Karpas-422 (cell line): ENCODE measurements at places on chromosomes 3 and 15. TPM values are rescaled to one million over a fixed set of nuclear protein-coding genes. Genes with fewer than 3 reads are reported as not detected.

CYP11A1 gene
- total RNA-seq, result not detected in 2 replicates

ERICH6 gene
- 0.22 TPM in 1 of 2 replicates, not detected in the other for total RNA-seq

DNA sequence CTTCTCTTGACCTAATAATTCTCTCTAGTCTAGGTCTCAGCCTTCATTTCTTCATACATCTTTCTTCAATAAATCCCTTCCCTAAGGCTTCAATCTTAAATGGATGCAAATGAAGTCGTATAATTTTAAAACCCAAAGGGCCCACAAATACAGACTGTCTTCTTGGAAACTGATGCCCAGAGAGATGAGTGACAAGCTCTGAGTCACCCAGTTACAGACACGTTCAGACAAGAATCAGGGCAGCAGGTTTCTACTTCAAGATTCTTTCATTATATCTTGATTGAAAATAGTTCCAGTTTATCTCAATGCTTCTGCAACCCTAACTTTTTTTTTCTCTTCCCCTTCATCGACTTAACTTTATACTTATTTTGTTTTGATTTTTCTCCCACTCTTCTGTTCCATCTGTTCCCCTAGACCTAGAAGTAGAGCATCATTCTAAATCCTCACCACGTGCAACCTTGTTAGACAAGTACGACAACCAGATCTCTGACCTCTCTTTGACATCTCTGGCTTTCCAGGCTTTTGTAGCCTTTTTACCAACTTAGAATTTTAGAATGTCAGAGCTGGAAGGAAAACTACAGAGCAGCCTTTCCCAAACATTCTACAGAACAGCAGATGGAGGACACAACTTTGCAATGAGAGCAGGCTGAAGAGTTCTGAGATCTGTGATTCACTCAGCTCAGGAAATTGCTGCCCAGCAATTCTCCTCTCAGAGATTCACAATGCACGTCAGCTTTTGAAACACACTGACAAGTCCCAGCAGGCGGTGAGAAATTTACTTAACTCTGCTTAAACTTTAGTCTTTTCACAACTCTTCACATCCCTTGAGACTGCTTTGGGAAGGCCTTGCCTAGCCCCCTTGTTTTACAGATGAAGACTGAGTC lies 25.3 kb downstream of the NCEH1 start:
- DNase-seq, result no peak

TMEM44 gene
- total RNA-seq, result 10.9 and 36.9 TPM in 2 replicates

- DNase-seq, result no peak
These were observed 155.6 kb downstream of the TIGIT start for GRCh38 chr3:114449271-114450007.

GRCh38 chr3:39515681-39516441 lies 48.4 kb downstream of the MOBP start:
- DNase-seq, result no peak

DNA sequence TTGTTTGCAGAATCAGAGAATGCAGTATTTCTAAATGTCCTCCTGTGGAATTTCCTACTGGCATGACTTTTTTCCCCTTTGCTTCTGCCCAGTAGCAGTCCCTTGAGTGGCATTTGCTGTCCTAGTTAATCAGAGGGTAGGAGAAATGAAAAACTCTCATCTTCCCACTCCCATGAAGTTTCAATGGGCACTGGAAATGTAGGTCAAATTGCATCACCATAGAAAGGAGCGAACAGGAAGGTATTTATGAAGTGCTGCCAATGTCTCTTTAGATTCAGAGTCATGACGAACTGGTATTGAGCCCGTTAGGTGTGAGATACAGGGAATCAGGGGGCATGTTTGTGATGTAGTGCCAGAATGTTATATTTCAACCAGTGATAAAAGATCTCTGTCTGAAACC lies 23.2 kb downstream of the ATXN7 start:
- DNase-seq, result no peak

DNA sequence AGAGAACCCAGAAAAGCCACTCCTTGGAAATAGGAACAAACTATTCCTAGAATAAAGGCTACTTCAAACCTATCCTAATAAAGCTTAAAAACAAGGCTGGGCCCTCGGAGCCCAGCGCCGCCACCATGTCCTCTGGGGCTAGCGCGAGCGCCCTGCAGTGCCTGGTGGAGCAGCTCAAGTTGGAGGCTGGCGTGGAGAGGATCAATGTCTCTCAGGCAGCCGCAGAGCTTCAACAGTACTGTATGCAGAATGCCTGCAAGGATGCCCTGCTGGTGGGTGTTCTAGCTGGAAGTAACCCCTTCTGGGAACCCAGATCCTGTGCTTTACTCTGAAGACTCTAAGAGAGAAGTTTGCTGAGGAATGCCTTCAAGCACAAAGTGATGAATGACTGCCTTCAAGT lies 63.2 kb downstream of the ADAM10 start:
- no peak for DNase-seq

DNA sequence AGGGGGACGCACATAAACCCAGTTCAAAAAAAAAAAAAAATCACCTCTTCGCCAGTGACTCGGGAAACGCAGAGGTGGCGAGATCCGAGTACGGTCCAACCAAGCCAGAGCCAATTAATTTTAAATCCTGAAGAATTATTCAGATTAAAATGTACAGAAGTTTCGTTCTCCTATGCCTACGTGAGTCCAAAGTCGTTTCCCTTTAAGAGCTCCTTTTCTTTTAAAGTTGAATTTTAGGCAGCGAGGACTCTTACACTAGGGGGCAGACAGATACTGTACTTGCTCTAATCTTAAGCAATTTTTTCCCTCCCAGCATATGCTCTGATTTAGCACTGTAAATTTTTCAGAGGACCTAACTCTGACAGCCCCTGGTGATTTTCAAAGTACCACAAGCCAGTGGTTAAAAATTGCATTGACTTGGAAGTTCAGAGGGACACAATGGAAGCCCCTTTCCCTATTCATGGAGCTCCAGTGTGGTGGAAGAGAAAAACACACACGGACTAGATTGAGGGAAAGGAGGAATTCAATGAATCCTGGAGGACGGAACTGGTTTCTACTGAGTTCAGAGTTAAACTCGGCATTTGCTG lies 3.3 kb upstream of the NR2F2 start:
- DNase-seq, result peak; percentile 73

GRCh38 chr3:139517321-139518065 lies 22.0 kb downstream of the RBP1 start:
- no peak for DNase-seq

- no peak for DNase-seq
These were observed 12.2 kb upstream of the IQCF5 start for GRCh38 chr3:51887620-51888019.

FANCD2OS gene
- not detected in 2 replicates for total RNA-seq

- DNase-seq, result no peak
These were observed 462.5 kb downstream of the MAGI1 start for GRCh38 chr3:65576228-65576627.

DNA sequence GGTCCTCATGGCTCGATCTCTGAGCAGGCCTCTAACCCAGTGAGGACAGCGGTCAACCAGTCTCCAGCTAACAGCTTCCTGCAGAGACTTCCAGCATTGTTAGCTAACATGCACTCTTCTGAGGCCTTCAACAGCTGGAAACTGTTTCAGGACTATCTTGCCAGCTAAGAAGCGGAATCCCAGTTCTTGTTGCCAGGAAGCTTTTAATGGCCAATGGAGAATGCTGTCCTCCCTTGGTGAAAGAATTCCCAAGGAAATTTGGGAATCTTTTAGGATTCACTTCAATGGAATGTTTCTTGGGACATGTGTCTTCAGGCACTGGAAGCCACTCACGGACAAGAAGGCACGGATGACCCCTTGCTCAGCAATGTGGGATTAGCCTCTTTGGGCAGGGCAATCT lies 91.7 kb downstream of the CEMIP start:
- DNase-seq, result no peak

- DNase-seq, result no peak
These were observed 188.7 kb upstream of the TBC1D5 start for GRCh38 chr3:17931131-17931530.

GRCh38 chr3:16490062-16490619 lies 23.4 kb downstream of the RFTN1 start:
- no peak for DNase-seq

DNA sequence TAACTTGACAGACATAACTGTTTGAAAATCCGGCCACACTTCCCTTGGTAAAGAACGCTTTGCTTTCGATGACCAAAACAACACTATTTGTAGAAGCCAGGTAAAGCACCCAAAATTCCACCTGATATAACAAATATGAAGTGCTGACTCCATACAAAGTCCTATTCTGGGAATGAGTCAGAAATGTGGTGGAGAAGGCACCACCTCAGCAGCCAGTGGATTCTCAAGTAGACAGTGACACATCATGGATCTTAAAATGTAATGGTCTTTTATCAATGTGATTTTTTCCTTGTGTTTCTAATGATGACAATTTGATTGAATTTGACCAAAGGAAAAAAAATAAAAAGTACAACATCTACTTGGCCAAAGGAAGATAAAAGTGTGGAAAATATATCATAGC lies 135.0 kb upstream of the WNT5A start:
- no peak for DNase-seq

DNA sequence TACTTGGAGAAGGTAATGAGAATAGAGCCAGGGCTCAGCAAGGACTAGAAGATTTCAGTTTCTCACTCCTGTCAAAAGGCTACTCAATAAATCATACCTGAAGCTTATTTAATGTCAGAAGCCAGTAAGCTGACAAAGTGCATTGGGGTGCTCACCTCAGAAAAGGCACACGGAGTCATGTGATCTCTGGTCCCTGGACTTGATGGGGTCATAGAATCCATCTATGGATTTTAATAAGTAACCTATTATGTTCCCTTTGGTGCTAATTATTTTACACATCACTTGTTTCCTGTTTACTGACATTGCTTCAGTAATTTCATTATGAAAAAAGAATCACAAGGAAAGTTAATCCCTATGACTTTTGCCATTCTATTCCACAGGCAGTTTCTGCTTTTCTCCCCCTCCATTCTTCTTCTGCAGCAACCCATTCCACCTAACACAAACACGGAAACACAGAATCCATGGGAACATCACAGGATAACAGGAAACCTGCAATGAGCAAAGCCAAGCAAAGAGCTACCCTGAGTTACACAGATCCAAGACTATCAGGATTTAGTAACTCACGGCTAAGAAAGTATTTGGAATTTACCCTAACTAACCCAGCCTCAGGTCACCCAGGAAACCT lies 159.6 kb downstream of the MEIS2 start:
- no peak for DNase-seq

- DNase-seq, result peak; percentile 77
These were observed 66.7 kb downstream of the FILIP1L start for GRCh38 chr3:100047455-100048141.

GRCh38 chr15:59904450-59905135 lies 99.5 kb upstream of the FOXB1 start:
- no peak for DNase-seq

METTL6 gene
- total RNA-seq, result 20.9 and 23.2 TPM in 2 replicates

DNA sequence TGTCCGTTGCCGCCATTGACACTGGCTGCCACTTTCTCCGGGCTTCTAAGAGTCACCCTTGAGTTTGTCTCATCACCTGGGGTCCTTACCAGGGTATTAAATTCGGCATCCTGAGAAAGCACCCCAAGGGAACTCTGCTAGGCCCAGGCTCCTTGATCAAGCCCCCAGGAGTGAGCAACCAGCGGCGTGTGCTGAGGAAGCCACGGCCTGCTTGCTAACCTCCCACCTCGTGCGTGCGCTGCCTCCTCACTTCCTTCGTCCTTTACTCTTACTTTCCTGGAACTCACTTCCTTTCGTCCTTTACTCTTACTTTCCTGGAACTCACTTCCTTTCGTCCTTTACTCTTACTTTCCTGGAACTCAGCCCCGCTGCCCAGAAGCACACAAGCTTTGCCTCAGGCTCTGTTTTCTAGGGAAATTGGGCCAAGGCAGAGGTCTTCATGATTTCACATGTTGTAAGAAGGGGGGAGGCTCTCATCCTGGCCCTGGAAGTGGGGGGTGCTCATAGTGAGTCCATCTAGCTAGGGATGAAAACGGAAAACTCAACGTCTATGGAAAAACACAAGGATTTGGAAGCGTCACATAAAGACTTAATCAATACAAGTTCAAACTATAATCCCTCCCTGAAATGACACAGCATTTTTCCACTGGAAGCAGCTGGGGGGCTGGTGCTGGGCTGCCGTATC lies 36.7 kb upstream of the BDH1 start:
- DNase-seq, result no peak

DNA sequence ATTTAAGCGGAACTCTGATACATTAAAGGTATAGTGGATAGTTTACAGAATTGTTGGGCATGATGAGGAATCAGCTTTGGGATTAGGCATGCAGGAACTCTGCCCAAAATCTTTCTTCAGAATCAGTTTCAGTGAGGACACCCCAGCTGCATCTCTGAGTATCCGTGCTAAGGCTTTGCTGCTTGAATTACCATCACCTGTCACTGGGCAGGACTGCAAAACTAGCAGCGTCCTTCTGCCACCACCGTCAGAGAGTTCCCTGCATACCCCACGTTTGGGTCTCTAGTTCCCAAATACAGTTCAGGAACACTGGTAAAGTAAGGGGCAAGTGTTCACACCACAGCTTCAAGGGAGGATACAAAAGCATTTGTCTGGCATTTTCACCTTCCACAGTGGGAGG lies 164.6 kb upstream of the ARHGEF26 start:
- no peak for DNase-seq

GRCh38 chr15:58283302-58283701 lies 145.1 kb downstream of the AQP9 start:
- no peak for DNase-seq

GRCh38 chr3:58111513-58112184 lies 99.1 kb downstream of the DNASE1L3 start:
- DNase-seq, result no peak

EDEM1 gene
- total RNA-seq, result 68.8 and 134 TPM in 2 replicates

- no peak for DNase-seq
These were observed 89.9 kb downstream of the XXYLT1 start for GRCh38 chr3:195181113-195181498.

DNA sequence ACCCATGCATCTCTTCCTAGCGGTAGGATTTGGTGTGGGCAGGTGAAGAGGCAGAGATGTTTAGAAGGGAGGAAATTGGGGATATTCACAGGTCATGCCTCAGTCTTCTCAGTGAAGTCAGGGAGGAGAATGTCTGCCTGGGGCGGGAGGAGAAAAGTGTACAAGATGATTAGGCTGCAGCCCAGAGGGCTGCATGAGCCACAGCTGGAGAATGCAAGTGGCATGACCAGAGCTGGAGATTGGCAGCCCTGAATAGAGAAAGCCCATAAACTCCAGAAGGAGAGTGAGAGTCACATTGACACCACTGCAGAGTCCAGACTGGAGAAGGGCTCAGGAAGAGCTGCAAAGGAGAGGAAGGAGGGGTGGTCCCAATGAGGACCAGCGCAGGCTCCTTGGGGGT lies 22.6 kb downstream of the PDHB start:
- no peak for DNase-seq

AADAC gene
- not detected in 2 replicates for total RNA-seq

DNA sequence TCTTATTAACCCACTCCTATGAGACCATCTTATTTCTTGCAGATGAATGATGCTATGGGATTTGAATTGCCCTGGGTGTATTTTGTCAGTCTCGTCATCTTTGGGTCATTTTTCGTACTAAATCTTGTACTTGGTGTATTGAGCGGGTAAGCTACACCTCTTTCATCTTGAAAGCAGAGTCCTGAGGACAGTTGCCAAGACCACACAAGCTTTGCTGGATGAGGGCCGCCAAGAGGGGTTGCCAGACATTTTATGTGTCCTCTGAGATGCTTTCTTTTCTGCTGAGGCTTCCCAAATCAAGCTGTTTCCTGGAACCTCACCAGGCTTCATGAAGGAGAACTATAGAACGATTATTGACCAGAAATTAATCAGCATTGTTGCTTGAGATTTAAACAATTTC lies 173.2 kb downstream of the CHDH start:
- no peak for DNase-seq
